SW480 (cell line): ENCODE measurements at places on chromosomes 3 and 15.

DNA sequence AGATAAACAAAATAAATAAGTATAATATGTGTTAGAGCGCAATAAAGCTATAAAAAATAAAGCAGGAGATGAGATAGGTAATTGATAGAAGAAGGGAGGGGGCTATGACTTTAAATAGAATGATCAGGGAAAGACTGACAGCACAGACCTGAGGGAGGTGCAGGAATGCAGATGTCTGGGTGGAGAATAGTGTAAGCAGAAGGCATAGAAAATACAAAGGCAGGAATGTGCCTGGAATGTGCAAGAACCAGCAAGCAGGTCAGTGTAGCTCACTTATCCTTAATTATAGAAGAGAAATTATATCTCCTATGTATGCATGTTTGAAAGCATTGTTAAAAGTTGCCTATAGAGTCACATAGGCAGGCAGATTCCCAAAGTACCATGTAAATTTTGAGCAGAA, 239.4 kb upstream of the SOX14 start:
- DNase-seq = no peak

DNA sequence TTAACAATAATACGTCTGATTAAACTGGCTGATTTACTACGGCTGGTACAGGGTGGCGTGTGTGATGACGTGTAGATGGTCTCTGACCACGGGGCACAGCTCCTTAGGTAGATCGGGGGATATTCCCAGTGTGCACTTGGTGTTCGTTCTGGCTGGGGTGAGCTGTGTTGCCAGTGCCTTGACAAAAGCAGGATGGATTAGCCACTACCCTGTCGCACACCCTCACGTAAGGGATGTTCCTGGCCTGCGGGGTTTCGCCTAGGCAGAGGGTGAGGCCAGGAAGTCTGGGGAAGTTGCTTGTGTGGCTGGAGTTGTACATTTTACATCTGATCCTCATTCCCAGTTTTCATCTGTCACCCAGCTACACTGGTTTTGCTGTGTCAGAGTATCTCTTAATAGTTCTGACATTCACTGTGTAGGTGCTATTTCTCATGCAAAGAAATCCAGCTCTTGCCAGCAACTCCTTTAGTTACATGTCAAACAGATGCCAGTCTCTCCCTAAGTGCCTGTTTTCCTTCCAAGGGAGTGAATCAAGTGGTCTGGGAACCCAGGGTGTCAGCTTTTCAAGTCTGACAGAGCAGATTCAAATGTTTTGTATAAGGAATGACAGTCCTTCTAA, 66.1 kb upstream of the CCR4 start:
- DNase-seq = no peak

- no peak for DNase-seq
Observed at GRCh38 chr15:42218953-42219592, 11.0 kb upstream of the VPS39 start.

GRCh38 chr3:118988198-118989130, 46.2 kb downstream of the IGSF11 start:
- DNase-seq = no peak

DNA sequence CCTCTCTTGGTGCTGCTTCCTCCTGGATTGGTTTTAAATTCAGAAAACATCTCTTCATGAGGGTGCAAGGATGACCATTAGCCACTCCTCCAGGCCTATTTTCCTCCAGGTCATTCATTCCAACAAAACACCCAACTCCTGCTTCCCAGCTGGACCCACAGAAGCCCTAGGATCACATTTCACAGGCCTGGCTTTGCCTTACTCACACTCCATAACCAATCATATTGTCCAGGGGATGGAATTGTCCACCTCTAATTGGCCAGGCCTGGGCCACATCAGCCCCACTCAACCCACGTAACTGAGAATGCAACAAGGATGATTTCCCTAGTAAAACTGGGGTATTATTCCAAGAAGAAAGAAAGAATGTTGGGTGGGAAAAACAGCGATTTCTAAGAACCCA, 616.7 kb upstream of the SUCLG2 start:
- DNase-seq = no peak

DNA sequence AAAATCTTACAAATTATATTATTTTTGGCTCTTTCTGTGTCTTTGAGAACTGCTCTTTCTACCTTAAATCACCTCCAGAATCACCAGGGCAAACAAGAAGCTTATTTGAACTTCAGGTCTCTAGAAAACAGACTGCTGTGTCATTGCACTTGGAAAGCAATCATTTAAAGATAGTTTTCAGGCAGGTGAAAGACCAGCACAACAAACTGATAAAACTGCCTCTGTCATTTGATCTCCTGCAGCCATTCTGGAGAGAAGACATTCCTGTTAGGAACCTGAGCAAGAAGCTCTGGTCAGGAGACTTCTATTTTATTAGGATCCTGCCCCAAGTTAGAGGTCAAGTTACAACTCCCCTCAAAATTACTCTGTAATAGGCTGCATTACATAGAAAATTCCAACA, 50.7 kb upstream of the AP4E1 start:
- no peak for DNase-seq
